ENCODE measurements at places on chromosomes 1 and 21.

DNA sequence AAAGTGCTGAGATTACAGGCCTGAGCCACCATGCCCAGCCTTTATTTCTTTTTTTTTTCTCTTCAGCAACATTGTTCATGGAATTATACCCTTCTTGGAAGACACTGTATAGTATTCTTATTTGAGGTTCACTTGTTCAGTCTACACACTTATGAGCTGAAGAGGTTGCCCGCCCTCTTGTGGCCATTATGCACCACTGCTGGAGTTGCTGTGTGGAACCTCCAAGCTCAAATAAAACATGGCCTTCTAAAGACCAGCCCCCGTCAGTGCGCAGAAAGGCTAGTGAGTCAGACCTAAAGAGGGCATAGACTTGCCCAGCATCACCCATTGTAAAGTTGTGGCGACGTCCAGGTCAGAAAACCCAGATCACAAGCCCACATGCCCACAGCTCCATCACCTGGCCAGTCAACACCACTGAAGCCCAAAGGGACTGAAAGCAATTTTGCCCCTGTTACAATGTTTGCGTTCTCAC lies 20.4 kb downstream of the LURAP1 start:
- DNase-seq, result peak; percentile 40

DNA sequence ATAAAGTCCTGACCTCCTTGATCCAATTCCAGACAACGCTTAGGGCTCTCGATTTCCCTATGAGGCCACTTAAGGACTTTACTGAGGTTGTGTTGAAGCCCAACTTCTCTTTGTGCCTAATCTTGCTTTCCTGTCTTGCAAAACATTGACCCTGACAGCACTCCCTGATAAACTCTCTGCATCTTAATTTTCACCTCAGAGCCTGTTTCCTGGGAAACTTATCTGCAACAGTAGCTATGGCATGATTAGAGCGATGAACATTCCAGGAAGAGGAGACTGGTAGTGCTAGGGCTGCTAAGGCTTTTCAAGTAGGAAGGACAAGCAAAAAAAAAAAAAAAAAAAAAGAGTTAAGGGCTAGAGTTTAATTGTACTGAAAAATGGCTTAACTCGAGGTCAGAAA lies 118.9 kb downstream of the RGS21 start:
- no peak for DNase-seq

DNA sequence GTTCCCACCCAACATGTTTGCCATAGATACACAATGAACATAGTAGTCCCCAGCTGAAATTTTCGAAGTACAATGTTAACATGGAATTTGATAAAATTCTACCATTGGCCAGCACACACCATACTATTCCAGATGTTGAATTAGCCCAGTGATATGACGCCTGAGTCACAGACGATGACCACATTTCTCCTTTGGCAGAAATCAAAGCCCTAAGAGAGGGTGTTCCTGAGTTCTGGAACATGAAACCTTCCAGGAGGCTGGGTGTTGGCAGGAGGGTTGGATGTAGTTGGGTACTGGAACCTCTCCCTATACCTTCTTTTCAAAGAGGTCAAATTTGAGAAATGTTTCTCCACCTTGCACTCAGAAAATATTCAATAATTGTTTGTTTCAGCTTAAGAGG lies 37.8 kb downstream of the LPAR3 start:
- DNase-seq, result no peak

DNA sequence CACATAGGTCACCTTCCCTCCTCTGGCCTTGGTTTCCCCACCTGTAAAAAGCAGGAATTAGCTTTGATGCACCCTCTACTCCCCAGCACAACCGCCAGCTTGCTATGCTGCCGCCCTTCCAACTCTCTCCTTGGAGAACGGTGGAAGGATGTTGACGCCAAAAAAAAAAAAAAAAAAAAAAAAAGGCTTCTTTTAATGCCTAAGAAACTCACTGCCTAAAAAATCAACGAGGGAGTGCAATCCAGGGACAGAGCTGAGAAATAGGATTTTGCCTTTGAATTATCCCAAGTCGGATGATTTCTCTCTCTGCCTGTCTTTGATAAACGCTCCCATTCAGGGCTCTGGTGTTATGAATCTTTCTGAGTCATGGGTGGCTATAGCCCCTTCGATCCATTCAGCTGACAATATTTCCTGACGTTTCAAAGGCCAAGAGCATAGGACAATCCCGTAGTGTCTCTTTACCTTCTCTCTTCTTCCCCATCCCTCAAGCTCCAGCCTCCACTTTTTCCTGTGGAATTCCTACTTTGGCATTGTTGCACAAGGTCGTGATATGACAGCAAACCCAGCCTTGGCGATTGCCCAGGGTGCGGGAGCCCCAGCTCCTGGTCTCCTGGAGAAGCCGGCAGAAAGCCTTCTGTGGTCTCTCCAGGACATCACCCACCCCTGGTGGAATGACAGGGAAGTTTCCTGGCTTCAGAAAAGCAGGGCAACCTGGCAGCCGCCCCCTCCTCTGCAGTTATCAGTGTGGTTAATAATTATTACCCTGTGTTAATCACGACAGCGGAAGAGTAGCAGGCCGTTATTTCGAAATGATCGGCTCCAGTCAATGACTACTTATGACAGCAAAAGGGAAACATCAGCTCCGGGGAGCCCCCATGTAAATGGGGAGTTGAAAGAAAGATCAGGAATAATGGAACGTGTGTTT lies 8.0 kb upstream of the PLXNA2 start:
- DNase-seq, result no peak

- no peak for DNase-seq
Observed at GRCh38 chr1:6450943-6451373, 15.0 kb downstream of the TNFRSF25 start.

- no peak for DNase-seq
Observed at GRCh38 chr21:28380241-28380640, 612.4 kb downstream of the LTN1 start.

- no peak for DNase-seq
Observed at GRCh38 chr1:115781851-115782250, 13.3 kb upstream of the CASQ2 start.

GRCh38 chr1:208851366-208851765 lies 607.2 kb upstream of the PLXNA2 start:
- DNase-seq, result no peak

DNA sequence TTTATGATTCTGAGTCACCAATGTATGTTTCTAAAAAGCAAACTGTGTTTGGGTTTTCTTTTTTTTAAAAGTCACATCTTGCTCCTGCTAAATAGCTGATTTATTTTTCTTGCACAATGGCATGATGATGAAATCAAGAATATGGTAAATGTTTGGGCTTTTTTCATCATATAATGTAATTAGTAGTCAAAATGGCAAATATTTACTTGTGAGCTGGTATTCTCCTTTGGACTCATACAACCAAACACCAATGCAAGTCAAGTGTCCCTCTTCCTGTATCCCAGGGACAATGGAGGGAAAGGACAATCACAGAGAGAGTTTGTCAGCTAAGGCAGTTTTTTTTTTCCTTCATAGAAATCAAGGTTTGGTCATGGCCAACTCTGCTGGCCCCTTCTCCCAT lies 94.6 kb upstream of the RALGPS2 start:
- DNase-seq, result no peak

DNA sequence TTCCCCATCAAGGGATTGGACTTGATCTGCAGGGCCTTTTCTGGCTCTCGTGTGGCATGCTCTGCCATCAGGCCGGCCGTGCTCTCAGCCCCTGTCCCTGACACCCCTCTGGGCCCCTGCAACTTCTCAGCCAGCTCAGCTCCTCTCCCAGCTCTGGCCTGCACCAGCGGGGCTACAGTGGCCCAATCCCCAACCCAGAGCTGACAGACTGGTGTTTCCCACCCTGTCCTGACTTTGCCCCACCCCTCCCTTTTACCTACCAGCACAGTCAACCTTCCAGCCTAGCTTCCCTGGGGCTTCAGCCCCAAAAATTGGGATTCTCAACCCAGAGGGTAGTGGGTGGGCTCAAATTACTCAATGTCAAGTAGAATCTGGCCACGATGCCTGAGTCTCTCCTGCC lies 149.3 kb downstream of the SYF2 start:
- DNase-seq, result no peak

DNA sequence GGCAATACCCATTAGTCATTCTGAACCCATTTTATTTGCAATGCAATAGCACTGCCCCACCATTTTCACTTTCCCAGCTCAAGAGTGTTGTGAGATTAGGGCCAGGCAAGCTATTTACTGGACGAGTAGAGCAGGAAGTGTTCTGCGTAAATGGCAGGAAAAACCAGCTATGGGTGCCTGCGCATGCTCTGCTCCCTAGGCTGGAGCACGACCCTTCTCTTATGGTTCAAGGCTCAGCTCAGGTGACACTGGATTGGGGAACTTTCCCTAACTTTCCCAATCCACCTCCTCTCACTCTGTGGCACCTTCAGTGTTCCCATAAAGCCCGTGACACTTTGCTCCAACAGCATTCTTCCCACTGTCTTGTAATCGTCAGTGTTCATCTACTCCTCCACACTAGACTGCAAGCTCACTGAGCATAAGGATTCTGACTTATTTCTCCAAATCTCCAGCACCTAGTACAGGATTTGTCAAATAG lies 3.6 kb upstream of the MAN1A2 start:
- no peak for DNase-seq

GRCh38 chr1:151907363-151908139 lies 1.8 kb downstream of the THEM4 start:
- DNase-seq, result no peak

DNA sequence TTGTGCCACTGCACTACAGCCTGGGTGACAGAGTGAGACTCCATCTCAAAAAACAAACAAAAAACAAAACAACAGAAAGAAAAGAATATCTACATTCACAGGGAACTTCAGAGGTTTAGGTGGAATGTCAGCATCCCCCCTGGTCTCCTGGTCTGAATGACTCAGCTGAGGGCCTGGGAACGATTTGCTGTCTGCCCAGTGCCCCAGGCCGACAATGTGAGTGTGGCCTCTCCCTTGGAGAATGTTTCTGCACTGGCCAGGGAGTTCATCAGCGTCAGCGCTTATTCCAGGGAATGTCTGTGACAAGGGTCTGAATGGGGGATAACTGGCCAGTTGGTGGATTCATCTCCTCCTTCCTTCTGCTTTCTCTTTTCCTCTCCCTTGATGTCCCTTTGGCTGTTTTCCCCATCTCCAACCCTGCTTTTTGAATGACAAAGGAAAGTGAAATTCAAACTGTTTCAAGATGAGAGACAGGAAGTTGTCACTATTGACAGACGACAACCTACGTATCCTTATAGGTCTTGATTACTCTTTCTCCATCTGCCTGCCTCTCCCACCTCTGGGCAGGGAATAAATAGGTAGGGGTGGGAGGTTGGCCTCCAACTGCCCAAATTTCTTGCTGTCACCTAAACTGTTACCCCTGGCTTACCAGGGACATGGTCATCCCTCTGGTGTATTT lies 213.1 kb downstream of the HHAT start:
- DNase-seq, result no peak

- DNase-seq, result no peak
Observed at GRCh38 chr1:223118418-223118817, 24.6 kb downstream of the TLR5 start.

DNA sequence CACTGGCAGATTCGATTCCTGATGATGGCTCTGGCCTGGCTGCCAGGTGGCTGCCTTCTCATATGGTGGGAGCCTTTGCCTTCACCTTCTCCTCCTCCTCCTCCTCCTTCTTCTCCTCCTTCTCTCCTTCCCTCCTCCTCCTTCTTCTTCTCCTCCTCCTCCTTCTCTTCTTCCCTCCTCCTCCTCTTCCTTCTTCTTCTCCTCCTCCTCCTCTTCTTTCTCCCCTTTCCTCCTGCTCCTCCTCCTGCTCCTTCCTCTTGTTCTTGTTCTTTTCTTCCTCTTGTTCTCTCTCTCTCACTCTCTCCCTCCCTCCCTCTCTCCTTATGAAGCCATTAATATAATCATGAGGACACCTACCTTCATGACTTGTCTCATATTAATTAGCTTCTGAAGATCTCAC lies 278.7 kb downstream of the CAMTA1 start:
- DNase-seq, result no peak

DNA sequence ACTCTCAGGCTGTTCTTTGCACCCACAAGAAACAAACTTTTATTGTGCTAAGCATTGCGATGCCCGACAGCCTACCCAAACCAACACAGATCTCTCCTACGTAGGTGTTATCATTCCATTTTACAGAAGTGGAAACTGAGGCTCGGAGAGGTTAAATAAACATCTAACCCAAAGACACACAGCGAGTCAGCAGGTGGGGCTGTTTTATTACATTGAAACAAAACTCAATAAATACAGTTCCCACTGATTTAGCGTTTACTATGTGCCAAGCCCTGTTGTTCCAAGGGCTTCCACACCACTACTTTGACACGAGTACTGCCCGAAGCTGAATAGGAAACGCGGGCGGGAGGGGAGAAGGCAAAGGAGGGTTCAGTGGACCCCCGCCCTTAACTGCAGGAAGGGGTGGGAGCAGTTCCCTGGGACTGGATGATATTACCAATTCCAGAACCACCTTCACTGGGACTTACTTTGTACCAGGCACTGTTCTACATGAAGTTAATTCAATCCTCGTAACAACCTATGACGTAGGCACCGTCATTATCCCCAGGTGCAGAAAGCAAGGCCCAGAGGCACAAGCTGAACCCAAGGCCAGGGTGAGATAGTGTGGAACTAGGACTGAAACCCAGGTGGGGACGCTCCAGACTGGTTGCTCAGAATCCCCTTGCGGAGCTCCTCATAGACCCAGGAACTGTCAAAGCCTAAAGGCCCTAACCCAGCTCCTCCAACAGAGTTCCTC lies 19.3 kb upstream of the ALDH4A1 start:
- DNase-seq, result no peak
